ENCODE measurements at places on chromosomes 13 and 19. TPM values are rescaled to one million over a fixed set of nuclear protein-coding genes. Genes with fewer than 3 reads are reported as not detected.

- DNase-seq, result no peak
These were observed 9.9 kb downstream of the SPACA6 start for GRCh38 chr19:51702825-51703574.

GRCh38 chr13:113170511-113170910 is 12.1 kb downstream of the PROZ start:
- no peak for DNase-seq

DNA sequence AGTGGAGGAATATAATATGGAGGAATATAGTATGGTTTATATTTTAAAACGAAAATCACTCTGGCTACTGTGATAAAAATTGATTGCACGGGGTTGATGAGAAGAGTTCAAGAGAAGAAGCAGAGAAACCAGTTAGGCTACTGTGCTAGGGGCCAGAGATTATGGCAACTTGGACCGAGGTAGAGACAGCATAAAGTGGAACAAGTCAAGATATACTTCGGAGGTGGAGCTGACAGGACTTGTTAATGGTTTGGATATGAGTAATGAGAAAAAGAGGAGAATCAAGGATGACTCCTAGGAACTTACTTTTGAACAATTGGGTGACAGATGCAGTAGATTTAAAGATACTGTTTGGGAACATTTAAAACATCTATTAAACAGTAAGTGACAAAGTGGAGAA is 6.6 kb upstream of the WDFY2 start:
- no peak for DNase-seq

GRCh38 chr13:111302045-111302726 is 18.3 kb upstream of the TEX29 start:
- no peak for DNase-seq

DNA sequence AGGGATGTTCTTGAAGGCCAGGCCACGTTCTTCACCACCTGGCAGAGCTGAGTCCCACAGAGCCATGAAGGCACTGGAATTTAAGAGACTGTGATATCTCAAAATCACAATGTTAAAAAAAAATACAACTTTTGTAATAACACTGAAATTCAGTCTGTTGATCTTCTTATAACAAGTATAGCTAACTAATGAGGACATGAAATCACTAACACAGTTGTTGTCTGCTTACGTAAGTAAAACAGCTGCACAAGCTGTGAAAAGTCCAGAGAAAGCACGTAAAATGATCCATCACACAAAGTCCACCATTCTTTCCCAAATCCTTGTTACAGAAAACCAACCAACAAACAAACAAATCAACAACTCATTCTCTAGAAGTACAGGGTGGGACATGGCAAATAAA is 32.9 kb downstream of the FLT3 start:
- no peak for DNase-seq

DNA sequence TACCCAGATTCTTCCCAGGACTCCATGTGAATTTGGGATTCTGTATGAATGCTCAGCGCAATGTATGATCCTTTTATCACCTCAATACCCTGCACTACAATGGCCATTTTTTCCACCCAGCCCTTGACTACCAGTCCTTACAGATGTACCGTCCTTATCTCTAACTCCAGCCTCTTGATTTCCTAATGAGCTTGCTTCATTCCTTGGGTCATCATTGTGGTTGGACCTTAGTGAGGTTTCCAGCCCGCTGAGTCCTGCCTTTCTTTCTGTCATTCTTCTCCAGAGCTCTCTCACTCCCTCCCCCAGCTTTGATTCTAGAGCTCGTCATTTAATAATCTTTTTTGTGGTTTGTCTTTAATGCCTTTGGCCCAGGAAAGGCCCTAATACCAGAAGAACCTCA is 438.5 kb downstream of the ZNF536 start:
- DNase-seq, result no peak

- DNase-seq, result no peak
These were observed 85.0 kb upstream of the UBL3 start for GRCh38 chr13:29935309-29935981.

GRCh38 chr13:32390048-32390447 is 37.9 kb downstream of the N4BP2L1 start:
- no peak for DNase-seq

DNA sequence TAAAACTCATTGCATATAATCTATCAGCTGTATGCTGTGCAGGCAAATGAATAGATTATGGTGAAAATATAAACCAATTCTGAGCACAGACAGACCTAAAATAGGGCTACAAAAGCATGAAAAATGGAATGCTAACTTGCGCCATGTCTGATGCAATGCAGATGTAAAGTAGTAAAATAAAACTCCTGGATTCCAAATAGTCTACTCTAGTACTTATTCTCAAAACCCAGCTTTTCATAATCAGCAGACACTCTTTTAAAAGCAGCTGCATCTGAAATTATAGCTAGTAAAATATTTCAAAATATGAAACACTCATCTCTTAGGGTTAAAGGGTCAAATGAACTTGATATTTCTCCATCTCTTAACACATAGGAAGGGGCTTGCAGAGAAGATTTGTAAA is 4.7 kb upstream of the POMP start:
- DNase-seq, result no peak

DNA sequence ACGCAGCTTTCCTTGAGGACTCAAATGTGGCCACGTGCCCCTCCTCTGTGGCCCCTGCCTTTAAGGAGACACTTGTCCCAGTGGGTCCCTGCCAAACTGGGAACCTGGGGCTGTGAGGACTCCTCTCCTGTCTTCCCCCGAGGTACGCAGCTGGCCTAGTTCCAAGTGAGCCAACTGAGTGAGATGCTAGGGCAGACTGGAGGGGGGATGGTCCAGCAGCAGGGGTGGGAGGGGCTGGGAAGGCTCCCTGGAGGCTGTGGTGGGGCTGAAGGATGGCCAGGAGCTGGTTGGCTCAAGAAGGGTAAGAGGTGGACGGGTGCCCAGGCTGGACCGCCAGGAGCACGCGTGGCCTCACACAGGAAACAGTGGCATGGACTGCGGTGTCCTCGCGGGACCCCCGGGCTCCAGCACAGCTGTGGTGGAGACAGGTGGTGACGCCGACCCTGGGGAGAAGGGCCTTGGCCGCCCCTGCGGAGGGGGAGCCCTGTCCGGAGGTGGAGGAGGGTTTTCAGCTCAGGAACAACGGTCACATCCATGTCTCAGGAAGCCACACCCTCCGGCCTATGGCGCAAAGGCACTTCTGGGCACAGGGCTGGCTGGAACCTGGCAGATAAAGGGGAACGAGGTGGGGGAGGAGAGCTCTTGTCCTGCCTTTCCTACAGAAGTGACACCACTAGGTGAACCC is 45.8 kb downstream of the MLLT1 start:
- peak; percentile 79 for DNase-seq

DNA sequence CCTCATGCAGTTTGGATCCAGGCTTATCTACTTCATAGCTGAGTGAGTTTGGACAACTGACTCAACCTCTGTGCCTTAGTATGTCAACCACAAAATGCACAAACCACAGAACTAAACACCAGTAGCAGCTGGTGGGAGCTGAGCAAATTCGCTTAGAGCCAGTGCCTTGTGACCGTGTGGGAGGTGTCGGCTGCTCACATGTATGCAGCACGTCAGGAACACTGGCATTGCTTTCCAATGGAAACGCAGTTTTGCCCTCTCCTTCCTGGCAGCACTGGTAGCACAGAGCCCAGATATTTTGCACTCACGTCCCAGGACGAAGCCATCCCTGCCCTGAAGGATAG is 8.3 kb upstream of the NTN5 start:
- DNase-seq, result no peak

DNA sequence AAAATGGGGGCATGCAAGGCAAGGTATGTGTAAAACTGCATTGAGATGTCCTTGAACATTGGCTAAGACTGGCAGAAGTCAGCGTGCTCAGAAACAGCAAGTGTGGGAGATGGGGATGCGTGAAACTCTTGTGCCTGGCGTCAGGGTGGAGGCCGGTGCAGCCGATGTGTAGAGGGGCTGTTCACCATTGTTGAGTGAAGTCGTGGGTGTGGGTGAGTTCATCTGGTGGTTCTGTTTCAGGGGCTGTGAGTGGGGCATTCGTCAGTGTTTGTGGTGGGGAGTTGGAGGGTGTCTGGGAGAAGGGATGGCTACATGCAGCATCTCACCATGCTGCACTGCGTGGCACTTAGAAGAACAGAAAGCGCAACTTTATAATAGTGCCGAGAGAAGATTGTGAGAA is 11.4 kb upstream of the MIA start:
- DNase-seq, result no peak

DNA sequence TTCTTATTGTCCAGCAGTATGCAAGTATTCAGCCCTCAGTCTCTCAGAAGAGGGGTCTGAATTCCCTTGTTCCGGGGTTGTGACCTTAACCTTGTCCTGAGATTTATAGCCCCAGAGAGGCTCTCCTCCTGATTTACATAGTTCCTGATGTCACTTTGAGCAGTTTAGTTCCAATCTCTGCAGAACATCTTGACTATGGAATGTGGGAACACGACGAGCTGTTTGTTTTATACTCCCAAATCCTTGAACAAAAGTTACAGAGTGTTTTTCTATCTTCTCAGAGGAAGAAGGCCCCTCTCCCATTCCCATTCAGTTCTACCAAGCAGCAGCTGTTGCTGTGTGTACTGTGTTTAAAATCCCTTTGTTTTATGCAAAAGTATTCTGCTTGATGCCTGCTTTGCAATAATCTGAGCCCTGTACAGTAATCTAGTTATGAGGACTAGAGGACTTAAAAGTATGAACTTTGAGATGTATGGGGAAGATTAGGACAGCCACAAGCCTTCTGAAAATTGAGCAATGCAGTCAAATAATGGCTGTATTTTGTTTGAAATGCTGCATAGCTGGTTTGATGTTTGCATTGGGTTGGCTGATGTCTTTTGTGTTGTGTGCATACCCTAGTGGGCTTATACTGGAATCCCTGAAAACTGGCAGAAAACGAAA is 74.7 kb downstream of the KL start:
- DNase-seq, result no peak

- no peak for DNase-seq
These were observed 3.2 kb upstream of the METTL21C start for GRCh38 chr13:102697929-102698648.

GRCh38 chr19:11324079-11324661 is 15.3 kb downstream of the RAB3D start:
- DNase-seq, result peak; percentile 85

- peak; percentile 73 for DNase-seq
These were observed 14.2 kb upstream of the LATS2 start for GRCh38 chr13:21075379-21076249.

- no peak for DNase-seq
These were observed 406.2 kb downstream of the SUCLA2 start for GRCh38 chr13:47594833-47595232.

DNA sequence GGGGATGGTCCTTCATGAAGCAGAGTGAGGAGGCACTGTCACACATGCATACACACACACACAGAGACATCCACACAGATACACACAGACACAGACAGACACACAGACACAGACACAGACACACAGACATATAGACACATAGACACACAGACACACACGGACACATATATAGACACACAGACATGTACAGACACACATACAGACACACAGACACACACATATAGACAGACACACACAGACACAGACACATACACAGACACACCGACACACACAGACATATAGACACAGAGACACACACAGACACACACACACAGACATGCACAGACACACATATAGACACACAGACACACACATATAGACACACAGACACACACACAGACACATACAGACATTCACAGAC is 173.9 kb downstream of the URI1 start:
- DNase-seq, result no peak

Gene LRG1
- 0.53 TPM for total RNA-seq

Gene CEACAM1
- 1.6 TPM for total RNA-seq

Gene NUP62
- total RNA-seq, result 46.8 TPM

Gene KLF16
- total RNA-seq, result 5.4 TPM

Gene CCDC61
- 6.2 TPM for total RNA-seq

Gene CD70
- not detected for total RNA-seq

Gene NLRP5
- not detected for total RNA-seq

Gene ATP8B3
- total RNA-seq, result 0.18 TPM
